NCI-H2081 (cell line): ENCODE measurements at places on chromosomes 1 and 21.

GRCh38 chr1:7470904-7471638 is 300.0 kb upstream of the VAMP3 start:
- no peak for DNase-seq

- no peak for DNase-seq
Observed at GRCh38 chr1:174788981-174789380, 210.8 kb upstream of the CACYBP start.

- DNase-seq = no peak
Observed at GRCh38 chr1:81192647-81193642, 607.8 kb upstream of the ADGRL2 start.

DNA sequence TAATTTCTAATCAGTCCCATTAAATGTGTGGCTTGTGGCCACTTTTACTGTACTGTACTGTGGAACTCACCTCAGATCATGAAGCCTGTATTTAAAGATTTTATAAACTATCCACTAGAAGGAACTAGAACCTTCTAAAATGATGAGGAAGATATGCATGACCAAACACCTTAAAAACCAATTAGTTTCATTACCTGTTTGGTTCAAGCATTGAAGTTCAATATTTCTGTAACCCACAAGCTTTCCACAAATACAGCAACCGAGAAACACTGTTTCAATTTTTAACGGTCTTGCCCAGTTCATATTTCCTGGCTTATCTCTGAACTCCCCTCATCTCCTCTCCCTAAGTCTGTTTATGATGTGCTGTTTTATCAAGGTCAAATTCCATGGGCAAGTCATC is 264.3 kb upstream of the PLD5 start:
- DNase-seq = no peak

DNA sequence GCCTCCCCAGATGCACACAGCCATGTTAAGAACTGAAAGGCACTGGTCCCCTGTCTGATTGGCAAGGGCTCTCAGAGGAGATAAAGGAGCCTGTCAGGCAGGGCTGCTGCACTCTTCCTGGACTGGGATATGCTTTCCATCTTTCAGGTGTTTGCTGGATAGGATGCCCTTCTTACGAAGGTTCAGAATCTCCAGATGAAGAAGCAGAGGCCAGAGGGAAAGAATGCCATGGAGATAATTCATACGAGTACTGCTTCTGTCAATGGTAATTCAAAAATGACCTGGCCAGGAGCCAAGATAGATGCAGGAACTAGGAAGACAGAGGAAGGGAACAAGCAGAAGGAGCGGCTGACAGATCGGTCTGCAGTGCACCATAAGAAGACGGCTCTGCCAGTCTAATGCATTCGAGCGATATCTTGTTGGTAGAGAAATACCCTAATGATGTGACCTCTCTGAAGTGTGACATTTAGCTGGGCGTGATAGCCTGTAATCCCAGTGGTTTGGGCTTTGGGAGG is 16.6 kb upstream of the ATP2B4 start:
- no peak for DNase-seq

DNA sequence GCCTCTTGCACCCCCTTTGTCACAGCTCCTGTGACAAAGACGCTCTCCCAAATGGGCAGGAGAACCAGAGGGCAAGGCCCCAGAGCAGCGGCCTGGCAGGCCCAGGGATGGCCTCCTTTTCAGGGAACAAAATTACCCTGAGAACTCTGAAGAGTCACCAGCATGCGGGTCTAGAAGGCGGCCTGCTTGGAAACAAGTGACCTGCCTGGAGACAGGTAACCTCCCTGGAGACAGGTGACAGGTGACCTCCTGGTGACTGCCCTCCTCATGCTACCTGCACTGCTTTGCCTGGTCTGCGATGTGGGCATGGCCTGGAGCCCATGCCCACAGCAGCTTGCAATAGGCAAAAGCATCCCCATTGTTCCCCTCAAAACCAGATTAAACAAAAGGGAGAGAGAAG is 86.5 kb upstream of the ZC3H12A start:
- no peak for DNase-seq

- peak; percentile 83 for DNase-seq
Observed at GRCh38 chr1:43285269-43285990, at the start of gene C1orf210. TSS of gene C1orf210 (minus strand) at chr1:43285581. CDS start at chr1:43283270, 2,311 bp downstream.

- DNase-seq = no peak
Observed at GRCh38 chr1:162537216-162537615, 24.3 kb upstream of the UAP1 start.

DNA sequence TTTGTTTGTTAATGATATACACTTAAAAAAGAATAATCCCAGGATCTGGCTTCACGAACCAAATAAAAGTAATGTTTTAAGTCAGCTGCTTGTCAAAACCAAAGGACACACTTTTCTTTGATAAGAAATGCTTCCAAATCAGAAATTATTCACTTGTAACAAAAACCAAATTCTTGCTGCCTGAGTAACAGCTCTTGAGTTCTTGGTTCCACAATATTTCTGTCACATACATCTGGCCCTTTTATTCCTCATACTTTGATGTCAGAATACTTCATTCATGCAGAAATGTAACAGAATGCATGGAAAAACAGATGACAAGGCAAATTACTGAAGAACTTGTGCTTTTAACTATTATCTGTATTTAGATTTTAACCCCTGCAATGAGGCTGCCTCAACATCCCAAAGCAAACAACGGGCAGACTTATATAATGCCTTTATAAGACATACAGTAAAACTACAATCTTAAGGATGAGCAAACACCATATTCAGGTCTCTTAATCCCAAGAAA is 1.5 kb downstream of the VAMP4 start:
- no peak for DNase-seq

- DNase-seq = peak; percentile 10
Observed at GRCh38 chr1:177858332-177858821, 111.5 kb downstream of the SEC16B start.

DNA sequence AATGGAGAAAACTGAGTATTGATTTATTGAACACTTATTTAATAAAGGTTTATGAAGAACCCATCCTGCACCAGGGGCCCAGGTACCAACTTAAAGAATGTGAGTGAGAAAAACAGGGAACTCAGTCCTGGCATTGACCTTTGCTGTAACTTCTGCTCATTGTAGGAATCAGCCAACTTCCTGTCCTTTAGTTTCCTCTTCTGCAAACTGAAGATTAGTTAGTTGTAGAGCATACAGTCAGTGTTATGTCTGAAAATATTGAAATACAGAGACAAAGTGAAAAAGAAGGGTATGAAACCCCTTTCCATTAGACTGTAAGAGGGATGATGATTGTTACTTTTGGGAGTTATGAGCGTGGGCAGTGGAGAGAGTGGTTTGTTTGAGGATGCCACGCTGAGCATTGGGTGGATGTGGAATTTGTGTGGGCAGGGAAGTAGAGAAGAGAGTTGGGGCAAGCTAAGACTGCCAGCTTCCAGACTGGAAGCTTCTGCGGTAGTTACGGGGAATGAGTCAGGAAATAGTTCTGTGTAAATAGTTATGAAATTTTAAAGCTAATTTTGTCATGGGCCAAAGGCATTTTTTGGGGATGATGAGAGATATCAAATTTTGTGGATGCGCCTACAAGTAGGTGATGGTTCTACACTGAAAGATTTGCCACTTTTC is 89.2 kb downstream of the GPR88 start:
- DNase-seq = no peak

GRCh38 chr1:224528900-224529299 is 87.2 kb upstream of the CNIH3 start:
- no peak for DNase-seq

DNA sequence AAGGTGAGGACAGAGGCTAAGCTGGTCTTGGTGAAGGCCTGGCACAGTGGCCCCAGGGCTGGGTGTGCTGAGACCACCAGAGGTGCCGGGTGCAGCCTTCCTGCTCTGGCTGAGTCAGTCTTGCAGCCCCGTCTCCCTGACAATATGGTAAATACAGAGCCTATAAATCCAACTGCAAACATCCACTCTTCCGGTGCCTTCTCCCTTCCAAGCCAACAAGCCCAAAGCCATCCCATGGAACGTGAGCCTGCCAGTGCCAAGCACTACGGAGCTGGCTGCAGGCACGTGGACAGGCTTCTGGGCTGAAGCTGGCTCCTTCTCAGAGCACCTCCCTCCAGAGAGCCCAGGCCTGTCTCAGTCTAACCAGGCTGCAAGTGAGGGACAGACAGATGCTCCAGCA is 70.0 kb downstream of the TRABD2B start:
- no peak for DNase-seq

- no peak for DNase-seq
Observed at GRCh38 chr1:212233321-212233720, 51.9 kb upstream of the PPP2R5A start.

- DNase-seq = no peak
Observed at GRCh38 chr21:42175110-42175710, 43.7 kb upstream of the ABCG1 start.

DNA sequence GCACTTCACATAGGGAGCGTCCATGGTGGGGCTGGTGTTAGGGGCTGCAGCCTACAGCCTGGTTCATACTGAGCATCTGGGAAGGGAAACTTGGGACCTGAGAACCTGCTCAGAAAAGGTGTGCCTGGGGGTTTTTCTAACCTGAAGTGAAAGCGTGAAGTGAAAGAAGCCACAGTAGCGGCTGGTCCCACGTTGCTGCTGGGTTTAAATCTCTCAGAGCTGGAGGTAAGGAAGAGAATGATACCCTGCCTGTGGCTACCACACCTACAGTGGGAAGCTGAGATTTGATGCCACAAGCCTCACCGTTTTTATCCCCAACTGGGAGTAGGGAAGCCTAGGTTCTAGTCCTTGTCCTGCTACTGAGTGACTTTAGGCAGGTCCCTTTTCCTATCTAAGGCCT is 21.0 kb upstream of the FUCA1 start:
- no peak for DNase-seq

- peak; percentile 46 for DNase-seq
Observed at GRCh38 chr1:90854397-90854924, 137.4 kb upstream of the BARHL2 start.

DNA sequence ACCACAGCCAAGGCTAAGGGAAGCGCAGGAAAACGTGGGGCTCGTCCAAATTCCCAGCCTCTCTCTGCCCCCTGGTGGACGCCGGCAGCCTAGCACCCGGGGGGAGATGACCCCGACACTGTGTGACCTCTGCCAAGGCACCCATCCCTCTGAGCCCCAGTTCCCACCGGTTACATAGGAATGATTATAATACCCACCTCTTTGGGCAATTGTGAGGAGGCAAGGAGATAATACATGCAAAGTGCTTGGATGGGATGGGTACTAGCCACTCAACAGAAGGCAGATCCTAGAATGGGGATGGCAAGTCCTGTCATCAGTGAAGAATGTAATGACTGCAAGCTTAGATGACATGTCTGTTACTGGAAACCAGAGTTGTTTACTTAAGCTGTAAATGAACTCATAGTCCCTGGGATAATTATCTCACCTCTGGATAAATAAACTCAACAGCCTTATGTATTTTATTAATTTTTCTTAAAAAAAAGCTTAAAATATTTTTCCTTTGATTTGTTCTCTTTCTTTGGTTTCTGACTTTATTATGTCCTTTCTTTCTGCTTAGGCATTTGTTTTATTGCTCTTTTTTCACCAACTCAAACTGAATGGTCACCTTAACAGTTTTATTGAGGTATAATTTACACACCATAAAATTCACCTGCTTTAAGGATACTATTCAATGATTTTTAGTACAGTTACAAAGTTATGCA is 11.3 kb upstream of the BMP8B start:
- DNase-seq = peak; percentile 51

- no peak for DNase-seq
Observed at GRCh38 chr1:32216566-32216965, 5.6 kb downstream of the TMEM234 start.

- peak; percentile 80 for DNase-seq
Observed at GRCh38 chr1:185170291-185170848, 13.4 kb downstream of the SWT1 start.

DNA sequence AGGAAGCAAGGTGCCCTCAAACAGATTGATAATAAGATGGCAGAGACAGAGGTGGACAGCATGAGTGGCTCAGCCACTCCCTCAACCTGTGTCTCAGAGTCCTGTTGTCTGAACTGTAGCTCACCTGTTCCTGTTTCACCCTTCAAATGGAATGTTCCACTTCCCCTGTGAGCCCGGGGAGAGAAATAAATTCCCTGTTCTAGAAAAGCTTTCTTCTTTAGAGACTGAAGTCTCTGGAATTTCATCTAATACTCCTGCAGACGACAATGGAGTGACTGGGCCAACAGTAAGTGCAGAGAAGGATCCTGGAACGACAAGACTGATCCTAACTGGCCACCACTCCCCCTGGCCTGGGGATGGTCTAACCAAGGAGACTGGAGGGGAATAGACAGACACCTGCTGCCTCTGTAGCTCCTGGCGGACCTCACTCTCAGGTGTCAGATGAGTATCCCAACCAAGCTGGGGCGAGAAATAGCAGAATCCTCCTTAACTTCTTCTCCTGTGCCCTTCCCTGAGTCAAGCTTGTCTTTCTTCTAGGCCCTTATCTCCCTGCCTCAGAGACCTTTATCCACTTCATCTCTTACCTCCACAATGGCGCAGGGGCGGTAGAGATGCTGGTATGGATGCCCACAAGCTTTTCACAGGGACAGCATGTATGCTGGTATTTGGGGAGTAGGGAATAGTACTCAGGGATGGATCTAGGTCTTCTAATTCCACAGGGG is 45.4 kb downstream of the PLEKHA6 start:
- peak; percentile 65 for DNase-seq

GRCh38 chr1:224329484-224329841 is 509 bp downstream of the NVL start:
- DNase-seq = no peak

- DNase-seq = peak; percentile 47
Observed at GRCh38 chr1:207049974-207050391, 1.0 kb downstream of the YOD1 start.

DNA sequence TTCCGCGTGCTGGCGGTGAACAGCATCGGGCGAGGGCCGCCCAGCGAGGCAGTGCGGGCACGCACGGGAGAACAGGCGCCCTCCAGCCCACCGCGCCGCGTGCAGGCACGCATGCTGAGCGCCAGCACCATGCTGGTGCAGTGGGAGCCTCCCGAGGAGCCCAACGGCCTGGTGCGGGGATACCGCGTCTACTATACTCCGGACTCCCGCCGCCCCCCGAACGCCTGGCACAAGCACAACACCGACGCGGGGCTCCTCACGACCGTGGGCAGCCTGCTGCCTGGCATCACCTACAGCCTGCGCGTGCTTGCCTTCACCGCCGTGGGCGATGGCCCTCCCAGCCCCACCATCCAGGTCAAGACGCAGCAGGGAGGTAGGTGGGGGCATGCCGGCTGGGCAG is 58.8 kb upstream of the KDM4A start:
- no peak for DNase-seq

DNA sequence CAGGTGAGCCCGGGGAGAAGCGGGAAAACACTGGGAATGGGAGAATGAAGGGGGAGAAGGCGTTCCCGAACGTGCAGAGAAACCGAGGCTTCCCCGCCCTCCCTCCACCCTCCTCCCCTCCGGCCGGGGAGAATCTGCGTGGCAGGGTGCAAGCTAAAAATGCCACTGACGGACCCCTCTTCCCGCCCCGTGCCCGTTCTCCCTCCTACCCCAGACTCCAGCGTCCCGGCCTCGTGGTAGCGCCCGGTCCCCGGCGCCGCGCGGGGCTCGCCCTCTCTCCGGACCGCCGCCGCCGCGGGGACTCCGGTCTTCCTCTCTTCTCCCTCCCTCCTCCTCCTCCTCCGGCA is 81.6 kb upstream of the AK4 start:
- DNase-seq = no peak

- no peak for DNase-seq
Observed at GRCh38 chr1:217568200-217568599, 62.7 kb downstream of the GPATCH2 start.
